Activated CD4-positive, alpha-beta T cell treated with anti-CD3 and anti-CD28 coated beads, Interleukin-2, amount 10 ng/mL, durations not matched to agents 24 days and 14 days (primary cell): ENCODE measurements at places on chromosomes 1 and 21.

DNA sequence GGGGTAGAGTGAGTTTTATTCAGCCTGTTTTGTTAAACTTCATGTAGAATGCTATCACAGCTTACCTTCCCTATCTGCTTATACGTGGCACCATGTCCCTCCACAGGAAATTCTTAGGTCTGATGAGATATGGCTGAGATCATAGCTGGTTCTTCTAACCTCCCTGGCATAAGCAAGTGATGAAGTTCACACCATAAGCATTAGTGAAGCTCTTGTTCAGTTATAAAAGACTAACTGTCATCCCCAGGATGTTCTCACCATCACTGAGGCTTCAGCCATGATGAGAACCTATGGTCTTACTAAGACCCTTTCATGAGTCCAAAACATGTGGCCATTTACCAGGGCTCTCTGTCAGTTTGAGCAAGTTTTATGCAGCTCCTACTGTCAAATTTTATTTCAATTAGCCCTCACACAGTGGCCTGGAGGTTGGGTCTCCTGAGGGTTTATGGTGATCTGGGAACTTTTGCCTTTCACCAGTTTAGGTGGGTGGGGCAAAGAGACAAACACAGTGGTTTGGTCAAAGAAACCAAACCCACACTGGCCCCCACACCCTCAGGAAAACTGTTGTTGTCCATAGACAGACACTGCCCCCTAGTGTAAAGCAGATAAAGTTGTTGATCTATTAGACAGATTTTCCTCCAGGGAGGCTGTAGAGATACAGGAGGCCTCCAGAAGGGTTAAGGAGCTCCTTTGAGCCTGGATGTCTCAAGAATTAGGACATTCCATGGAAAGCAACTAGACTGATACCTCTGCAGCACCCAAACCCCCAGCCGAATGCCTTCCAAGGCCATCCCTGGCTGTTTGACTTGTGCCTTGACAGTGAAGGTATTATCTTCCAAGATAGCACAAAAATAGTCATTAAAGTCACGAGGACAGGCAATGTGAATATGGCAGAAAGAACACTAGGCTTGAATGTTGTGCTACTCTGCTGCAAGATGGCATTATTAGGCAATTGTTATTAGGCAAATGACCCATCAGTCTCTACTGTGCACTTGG, 5.0 kb downstream of the SLC22A15 start:
- peak; percentile 74 for DNase-seq

GRCh38 chr1:92964998-92965397, 3.7 kb upstream of the DIPK1A start:
- peak; percentile 82 for DNase-seq

DNA sequence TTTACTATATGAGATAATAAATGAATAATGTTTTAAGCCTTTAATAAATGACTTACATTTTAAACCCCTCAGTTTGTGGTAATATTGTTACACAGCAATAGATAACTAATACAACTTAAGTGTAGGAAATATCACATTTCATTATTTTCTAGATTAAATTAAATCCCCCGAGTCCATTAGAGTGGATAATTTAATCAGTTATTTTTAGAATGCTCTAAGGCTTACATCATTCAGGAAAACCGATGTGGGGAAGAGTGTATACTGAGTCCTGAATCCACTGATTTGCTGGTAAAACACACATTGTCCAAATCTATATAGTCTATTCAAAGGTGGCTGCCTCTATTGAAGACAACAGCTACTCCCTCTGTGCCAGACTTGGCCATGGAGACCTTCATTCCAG, 35.7 kb upstream of the DOCK7 start:
- no peak for DNase-seq

DNA sequence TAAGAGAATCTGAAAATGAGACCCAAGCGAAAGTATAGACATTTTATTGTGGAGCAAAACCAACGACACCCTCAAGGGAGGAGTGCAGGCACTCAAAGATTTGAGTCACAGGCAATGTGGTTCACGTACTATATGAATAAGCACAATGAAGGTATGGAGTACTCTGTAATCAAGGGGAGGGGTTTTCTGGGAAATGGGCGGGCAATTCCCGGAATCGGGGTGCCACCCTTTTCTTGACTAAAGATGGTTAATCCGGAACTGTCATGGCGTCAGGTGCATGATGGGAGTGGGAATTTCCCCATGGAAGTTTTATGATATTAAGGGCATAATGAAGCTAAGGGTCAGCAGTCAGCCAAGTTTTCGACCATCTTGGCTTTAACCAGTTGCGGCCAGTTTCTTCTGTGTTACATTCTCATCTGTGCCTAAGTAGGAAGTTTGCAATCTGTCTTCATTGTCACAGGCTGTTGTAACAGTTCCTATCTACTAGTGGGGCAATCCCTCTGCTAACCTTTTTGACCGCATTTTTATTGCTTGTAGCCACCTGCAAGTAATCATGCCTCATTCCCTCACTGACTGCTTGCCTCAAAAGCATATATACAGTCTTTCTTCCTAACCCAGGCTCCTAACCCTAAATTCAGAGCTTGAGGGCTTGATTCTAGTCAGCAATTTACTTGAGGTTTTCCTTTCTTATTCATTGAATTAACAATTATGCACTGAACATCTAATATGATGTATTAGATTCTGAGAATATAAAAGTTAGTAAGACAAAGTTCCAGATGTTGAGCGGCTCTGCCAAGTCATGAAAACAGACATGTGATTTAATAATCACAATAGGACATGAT, 775 bp upstream of the AIM2 start:
- peak; percentile 99 for DNase-seq

- no peak for DNase-seq
Measured at GRCh38 chr1:194570476-194570875, 1384.1 kb upstream of the B3GALT2 start.

GRCh38 chr1:180911640-180912191, 981 bp upstream of the KIAA1614 start:
- no peak for DNase-seq

- no peak for DNase-seq
Measured at GRCh38 chr1:20958430-20958829, 171.3 kb upstream of the HP1BP3 start.

DNA sequence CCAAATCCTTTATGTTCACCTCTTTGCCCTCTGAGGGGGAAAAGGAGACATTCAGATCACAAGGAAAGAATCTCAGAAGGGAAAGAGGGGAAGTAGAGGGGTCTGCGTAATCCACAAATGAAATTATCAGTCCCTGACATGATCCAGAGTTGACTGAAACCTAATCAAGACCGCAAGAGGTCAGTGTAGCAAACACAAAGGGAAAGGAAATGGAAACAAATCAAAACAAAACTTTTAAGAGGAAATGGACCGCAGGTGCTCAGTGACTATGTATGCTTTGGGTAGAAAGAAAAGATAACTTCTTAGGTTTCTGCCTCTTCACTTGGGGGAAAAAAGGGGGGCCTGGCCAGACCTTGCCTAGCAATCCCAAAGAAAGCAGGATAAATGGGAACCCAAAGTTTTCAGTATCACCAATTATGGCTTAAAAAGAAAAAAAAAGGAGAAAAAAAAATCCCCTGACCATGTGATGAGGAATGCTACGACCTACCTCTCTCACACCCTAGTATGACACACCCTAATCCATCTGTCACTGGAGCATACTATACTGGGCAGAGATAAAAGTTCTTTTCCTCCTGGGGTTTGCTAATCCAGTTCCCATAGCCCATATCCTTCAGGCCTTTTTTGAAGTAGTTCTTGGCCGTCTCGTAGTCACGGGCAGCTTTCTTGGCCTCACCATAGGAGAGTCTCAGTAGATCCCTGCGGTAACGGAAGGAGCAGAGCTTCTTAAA, 16.9 kb downstream of the CHRNB2 start:
- no peak for DNase-seq

GRCh38 chr1:38489844-38490270, 369.7 kb downstream of the RRAGC start:
- DNase-seq = peak; percentile 79

GRCh38 chr1:53577761-53578100, 118.5 kb downstream of the DMRTB1 start:
- DNase-seq = no peak

- DNase-seq = no peak
Measured at GRCh38 chr1:244778344-244778743, 57.1 kb upstream of the COX20 start.

DNA sequence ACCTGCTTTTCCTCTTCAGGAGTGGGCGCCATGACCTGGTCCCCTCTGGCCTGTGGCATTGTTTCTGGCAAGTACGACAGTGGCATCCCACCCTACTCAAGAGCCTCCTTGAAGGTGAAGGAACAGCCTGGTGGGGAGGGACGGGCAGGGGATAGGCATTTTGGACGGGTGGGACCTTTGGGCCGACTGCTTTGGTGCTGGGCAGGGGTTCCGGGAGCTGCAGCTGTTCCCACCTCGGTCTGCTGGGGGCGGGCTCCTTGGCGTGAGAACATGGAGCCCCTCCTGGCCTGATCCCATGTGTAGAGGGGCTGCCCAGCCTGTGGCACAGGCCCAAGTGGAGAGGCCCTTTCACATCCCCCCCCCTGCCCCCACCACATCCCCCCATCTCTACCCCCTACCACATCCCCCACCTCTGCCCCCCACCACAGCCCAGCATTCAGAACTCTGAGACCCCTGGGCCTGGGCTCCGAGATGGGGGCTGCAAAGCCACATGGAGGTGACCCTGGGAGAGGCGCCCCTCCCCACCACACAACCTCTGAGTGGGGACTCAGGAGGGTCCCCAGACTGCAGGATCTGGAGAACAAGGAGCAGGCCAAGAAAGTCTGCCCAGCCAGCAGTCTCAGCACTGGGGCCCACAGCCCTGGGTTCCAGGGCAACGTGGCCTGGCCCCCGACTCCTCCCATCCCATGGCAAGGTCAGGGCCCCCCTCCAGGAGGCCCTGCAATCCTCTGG, 50.0 kb downstream of the KCNAB2 start:
- DNase-seq = no peak

GRCh38 chr1:67166196-67166595, at the start of gene IL23R:
TSS of gene IL23R (plus strand) at chr1:67166454. CDS start at chr1:67168121, 1,667 bp downstream.
- peak; percentile 83 for DNase-seq

- DNase-seq = peak; percentile 92
Measured at GRCh38 chr1:144551543-144552424, 40.9 kb upstream of the PPIAL4F start.

DNA sequence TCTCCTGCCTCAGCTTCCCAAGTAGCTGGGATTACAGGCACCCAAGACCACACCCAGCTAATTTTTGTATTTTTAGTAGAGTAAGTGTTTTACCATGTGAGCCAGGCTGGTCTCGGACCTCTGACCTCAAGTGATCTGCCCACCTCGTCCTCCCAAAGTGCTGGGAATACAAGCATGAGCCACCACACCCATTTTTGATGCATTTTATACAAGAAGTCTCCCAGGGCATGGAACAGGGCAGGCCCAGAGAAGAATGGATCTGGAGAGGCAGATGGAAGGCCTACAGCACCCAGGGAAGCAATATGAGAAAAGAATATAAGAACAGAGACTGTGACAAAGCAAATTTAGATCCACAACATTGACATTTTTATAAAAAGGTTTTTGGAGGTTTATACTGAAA, 18.8 kb upstream of the IFNAR1 start:
- no peak for DNase-seq

- no peak for DNase-seq
Measured at GRCh38 chr1:203536575-203536974, 42.6 kb downstream of the OPTC start.

DNA sequence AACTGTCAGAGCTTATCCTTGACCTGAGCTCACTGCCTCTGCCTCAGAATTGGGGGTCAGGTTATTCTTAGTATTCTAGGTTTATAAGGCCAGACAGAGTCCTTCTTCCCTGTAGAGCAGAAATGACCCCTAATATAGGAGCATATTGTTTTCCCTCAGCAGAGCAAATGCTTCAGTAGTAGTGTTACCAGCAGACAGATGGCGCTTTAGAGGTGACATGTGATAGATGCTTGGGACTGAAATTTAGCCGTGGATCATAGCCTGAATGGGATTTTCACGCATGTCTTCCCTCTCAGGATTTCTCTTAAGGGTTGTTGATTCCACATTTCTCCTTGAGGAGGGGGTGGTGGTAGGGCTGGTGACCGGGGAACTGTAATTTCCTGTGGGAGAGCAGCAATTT, 24.5 kb downstream of the ADARB1 start:
- no peak for DNase-seq

GRCh38 chr21:39033878-39034589, 149.2 kb downstream of the PSMG1 start:
- DNase-seq = no peak

DNA sequence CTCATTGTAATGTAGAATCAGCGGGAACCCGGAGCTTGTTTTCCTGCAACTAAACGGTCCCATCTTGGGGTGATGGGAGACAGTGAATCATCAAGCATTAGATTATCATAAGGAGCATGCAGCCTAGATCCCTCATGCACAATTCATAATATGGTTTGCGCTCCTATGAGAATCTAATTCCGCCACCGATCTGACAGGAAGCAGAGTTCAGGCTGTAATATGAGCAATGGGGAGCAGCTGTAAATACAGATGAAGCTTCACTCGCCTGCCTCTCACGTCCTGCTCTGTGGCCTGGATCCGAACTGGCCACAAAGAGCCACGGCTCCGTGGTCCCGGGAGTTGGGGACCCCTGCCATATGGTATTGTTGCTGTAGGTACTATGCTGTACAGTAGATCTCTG, 1.6 kb downstream of the IFI44 start:
- peak; percentile 77 for DNase-seq

GRCh38 chr1:180917306-180918065, 4.8 kb downstream of the KIAA1614 start:
- no peak for DNase-seq

- DNase-seq = peak; percentile 92
Measured at GRCh38 chr1:66335859-66336640, 197.9 kb upstream of the SGIP1 start.

DNA sequence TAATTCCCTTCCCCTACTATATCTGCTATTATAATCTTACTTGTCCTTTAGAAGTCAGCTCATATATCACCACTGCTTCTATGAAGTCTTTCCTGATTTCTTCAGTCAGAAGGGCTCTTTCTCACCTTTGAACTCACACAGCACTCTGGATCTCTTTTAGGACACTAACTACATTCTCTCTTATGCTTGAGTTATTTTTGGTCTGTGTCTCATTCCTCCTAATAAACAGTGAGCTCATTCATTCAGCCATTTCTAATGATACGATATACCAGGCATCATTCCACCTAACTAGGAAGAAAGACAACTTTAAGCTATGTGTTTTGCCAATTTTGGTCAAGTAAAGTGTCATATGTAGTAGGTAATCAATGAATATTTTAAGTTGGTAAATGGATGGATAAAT, 1.2 kb upstream of the STYXL2 start:
- DNase-seq = no peak

- DNase-seq = no peak
Measured at GRCh38 chr1:54394104-54394503, 12.1 kb downstream of the SSBP3 start.

GRCh38 chr1:165645654-165646366, 14.8 kb downstream of the MGST3 start:
- peak; percentile 60 for DNase-seq

- no peak for DNase-seq
Measured at GRCh38 chr1:205546541-205546940, 42.1 kb downstream of the CDK18 start.

GRCh38 chr1:183903101-183903500, 98.2 kb downstream of the RGL1 start:
- DNase-seq = no peak

- no peak for DNase-seq
Measured at GRCh38 chr1:27855085-27855484, 17.3 kb upstream of the THEMIS2 start.
